Frontal cortex (tissue), 4 donors: ENCODE measurements at places on chromosomes 16 and 17.

- DNase-seq, result no peak
These were observed 12.8 kb downstream of the RECQL5 start for GRCh38 chr17:75654176-75654575.

DNA sequence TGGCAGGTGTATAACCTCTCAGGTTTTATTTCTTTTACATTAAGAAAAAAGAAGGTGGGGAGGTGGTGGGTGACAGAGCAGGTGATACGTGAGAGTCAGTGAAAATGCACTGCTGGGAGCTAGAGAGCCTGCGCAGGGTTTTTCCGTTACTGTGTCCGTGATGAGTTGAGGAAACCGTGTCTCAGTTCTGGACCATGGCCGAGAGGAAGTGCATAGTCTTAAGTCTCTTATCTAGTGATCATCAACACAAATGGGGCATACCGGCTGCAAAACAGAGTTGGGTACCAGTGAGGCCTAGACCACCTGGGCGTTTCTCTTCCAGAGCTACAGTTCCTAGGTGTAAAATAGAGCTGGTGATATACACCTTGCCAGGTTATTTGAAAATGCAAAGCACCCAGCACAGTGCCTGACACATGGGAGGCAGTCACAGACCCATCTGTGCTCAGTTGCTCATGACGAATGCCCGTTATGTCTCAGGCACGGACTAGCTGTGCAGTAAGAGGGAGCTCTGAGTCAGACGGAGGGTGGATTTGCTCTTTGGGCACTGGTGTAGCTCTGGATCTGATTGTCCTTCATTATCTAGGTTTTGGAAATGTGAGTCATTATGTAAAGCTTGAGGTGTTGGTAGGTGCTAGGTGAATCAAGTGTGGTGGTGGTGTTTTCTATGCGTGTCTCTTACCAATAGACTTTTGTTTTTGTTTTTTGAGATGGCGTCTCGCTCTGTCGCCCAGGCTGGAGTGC lies 60.9 kb downstream of the RPTOR start:
- no peak for DNase-seq

DNA sequence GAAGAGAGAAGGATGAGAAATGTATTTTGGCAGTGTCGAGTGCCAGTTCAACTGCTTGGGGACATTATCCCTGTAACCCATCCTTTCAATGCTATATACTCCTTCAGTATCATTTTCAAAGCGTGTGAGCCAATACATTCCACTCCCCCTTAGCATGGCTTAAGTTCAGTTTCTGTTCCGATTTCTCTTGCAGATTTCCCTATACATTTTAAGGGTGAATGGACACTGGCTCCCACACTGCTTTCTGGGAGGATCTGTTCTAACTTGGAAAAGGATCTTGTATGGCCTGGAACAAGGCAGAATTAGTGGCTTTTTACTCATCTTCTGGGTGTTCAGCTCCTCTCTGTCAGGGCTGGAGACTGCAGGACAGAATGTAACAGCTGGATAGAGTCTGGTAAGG lies 333.8 kb downstream of the HAPSTR1 start:
- DNase-seq, result no peak

- no peak for DNase-seq
These were observed 124.3 kb downstream of the NPIPB5 start for GRCh38 chr16:22634954-22635353.

DNA sequence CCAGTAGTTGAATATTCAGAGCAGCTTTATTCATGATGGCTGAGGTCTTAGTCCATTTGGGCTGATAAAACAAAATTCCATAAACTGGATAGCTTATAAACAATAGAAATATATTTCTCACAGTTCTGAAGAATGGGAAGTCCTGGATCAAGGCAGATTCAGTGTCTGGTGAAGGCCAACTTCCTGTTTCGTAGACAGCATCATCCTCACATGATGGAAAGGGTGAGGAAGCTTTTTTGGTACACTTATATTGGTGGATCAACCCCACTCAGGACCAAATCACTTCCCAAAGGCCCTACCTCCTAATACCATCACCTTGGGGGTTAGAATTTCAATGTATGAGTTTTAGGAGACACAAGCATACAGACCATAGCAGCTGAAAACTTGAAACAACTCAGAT lies 224.2 kb downstream of the CYB561 start:
- no peak for DNase-seq

DNA sequence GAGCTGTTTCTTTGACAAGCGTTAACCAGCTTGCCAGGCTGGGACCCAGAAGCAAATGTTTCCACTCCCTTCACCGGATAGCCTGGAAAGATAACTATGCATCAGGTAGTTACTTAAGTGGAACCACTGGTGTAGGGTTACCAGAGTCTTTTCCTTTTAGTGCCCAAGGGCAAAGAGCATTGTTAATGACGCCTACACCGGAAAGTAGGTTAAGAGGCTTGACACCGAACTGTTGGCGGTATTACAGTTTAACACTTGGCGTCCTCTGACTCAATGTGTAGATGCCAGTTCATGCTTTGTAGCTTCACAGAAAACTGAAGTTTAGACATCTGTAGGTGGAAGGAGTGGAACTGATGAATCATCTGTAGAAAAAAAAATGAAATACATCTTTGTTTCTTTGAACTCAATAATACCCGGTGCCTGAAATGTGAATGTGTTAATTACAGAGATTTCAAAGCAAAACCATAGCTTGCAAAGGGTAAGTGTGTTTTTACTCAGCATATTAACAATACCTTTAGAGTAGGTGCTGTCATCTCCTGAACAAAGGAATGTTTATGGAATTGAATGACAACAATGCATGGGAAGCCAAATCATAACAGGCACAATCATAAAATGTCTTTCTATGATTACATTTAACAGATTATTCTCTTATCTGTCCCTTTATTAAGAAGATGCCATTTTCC lies 426.7 kb upstream of the SALL1 start:
- no peak for DNase-seq

GRCh38 chr17:37848690-37849616 lies 75.3 kb upstream of the TBC1D3K start:
- DNase-seq, result no peak

DNA sequence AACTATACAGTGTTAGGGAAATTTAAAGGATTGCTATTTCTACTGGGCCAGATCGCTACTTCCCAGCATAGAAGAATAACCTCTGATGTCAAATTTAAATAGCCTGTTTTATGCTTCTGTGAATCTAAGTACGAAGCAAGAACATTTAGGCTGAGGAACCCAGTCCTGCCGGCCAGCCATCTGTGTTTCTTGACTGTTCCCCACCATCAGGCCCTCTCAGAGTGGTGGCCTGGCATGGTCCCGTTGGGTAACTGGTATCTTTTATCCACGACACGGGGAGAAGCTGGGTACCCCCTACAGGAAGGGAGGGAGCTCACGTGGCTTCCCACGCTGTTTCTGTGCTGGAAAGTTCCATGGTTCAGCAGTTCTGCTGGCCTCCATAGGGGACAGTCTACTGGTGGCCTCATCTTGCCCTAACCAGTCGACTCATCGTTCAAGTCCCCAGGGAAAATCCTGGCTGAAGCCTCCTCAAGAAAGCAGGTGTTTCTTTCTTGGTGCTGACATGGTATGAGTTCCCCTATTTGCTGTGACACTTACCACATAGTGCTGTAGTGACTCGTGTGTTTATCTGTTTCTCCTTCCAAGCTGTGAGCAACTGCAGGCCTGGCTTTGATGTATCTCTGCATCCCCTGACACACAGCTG lies 201.7 kb upstream of the NLRP1 start:
- DNase-seq, result no peak

DNA sequence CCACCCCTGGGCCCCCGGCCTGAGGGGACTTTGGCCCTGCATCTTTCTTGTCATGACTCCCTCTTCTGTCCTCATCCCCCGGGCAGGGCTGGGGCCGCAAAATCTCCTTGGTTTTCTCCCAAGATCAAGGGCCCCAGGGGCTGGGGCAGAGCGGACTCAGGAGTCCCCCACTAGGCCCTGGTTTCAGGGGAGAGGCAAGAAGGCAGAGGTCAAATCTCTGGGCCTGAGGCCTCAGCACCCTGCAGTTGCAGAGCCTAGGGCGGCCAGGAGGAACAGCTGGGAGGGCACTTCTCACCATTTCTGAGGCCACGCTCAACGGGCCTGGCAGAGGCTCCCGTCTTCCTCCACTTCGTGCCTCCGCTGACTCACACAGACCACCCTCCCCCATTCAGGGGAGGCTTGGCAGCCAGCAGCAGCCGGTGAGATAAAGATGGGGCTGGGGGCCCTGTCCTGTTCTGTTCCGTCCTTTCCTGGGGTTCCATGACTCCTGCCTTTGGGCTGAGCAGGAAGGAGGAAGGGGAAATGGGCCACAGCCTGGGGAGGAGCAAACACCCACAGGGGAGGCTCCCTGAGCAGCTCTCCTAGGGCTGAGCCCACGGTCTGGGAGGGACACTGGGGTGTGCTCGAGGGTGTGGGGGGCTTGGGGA lies 12.4 kb downstream of the ZSCAN10 start:
- no peak for DNase-seq

GRCh38 chr17:79251824-79252223 lies 177.2 kb downstream of the ENGASE start:
- no peak for DNase-seq

DNA sequence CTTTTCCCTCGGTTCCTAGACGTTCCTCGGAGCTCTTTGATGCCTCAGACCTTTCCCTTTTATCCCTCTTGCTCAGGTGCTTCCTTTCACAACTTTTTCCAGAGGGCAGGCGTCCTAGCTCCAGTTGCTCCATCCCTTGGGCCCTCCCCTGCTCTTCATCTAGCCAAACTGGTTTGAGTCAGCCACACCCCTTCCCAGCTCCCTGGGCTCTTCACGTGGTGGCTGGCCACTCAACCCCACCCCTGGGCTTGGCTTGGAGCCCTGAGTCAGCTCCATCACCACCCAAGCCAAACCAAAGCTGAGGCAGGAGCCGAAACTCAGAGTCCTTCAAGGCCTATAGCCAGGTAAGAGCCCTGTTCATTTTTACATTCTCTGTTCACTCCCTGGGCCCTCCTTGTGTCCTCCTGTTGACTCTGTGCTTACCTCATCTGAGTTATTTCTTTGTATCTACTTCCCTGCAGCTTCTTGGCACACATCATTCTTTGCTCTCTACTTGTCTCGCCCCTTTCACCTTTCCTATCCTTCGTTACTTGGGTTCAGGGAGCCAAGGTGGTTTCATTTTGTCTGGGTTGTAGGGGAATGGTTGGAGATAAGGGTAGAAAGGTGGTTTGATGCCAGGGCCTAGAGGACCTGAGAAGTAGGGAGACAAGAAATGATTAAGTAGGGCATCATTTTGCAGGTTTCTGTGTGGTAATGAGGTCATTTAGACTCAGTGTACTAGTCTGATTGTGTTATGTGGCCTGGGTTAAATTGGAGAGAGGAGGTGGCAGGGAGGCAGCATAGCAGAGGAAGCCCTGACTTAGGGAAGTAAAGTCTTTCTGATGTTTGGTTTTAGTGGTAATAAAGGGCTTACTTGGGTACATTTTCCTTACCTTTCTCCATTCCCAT lies 7.6 kb upstream of the PHKG2 start:
- DNase-seq, result no peak

- DNase-seq, result no peak
These were observed 241.6 kb upstream of the SALL1 start for GRCh38 chr16:51392521-51393187.

GRCh38 chr17:75721463-75722011 lies 278 bp downstream of the ITGB4 start:
- no peak for DNase-seq

DNA sequence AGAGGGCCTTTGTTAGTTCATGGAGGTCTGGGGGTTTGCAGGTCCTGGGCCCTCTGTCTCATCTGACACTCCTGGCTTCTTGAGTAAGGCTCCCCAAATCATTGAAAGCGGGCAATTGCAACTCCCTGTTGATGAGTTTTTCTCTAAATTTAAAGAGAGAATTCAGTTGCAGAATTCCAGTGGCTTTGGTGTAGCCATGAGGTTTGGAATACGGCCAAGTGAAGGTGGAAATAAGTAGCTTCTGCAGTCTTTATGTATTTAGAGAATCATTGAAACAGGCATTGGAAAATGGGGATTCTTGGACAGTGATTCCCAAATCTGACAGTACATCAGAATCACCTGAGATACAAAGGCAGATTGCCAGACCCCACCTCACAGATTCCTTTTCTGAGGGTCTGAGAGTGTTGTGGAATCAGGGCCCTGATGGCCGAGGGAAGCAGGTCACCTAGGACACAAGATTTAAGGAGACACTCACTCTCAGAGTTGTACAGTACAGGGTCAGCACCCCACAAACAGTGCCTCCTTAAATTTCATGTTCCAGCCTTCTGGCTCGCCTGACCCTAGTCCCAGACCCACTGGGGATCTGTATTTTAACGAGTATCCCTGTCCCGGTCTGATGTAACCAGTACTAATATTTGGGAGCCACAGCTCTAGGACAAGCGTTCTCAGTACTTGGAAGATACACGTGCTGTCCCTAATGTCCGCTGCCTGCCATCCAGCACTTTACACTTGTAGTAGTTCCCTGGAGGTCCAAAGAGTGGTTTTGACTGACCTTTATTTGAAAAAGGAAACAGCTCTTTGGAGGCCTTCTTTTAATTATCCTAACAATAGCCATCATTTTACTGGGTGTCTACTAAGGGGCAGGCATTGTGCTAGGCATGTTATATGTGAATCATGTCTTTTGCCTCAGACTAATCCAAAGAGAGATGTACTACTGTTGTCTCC lies 37.8 kb downstream of the YPEL2 start:
- no peak for DNase-seq

DNA sequence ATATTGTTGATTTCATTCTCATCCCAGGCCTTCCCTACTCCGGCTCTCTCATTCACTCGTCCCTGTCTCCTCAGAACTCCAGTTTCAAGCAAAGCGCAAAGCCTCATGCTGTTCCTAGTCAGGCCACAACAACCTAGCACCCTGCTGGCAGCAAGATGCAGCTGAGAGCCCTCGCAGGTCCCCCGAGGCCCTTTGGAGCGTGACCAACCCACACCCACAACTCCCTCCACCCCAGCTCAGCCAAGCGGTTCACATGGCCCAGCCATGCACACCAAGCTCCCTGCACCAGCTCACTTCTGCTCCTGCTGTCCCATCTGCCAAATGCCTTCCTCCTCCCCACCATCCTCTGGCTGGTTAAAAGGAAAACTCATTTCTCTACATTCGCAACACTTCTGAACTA lies 195.8 kb downstream of the IRX5 start:
- no peak for DNase-seq

DNA sequence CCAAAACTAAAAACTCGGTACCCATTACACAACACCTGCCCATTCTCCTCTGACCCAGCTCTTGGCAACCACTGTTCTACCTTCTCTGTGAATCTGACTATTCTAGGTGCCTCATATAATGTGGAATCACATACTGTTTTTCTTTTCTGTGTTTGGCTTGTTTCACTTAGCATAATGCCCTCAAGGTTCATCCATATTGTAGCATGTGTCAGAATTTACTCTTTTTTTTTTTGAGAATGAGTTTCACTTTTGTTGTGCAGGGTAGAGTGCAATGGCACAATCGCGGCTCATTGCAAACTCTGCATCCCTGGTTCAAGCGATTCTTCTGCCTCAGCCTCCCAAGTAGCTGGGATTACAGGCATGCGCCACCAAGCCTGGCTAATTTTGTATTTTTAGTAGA lies 59.5 kb upstream of the RBL2 start:
- DNase-seq, result no peak

- no peak for DNase-seq
These were observed 163.7 kb downstream of the MAF start for GRCh38 chr16:79436885-79437284.
